ENCODE measurements at places on chromosomes 3 and 15. TPM values are rescaled to one million over a fixed set of nuclear protein-coding genes. Genes with fewer than 3 reads are reported as not detected.

The SI gene
- total RNA-seq: not detected

The SIDT1 gene
- total RNA-seq: not detected

The SLC2A2 gene
- total RNA-seq: not detected

The PARP6 gene
- total RNA-seq: 23.3 TPM

The EFCC1 gene
- total RNA-seq: not detected

The ADAMTS17 gene
- 1.5 TPM for total RNA-seq

The ACKR4 gene
- total RNA-seq: 0.23 TPM

The PLA2G4D gene
- not detected for total RNA-seq

The STXBP5L gene
- total RNA-seq: 0.70 TPM

The SUCNR1 gene
- total RNA-seq: not detected

The RLBP1 gene
- not detected for total RNA-seq

The ASB14 gene
- not detected for total RNA-seq

The HES1 gene
- total RNA-seq: 4.3 TPM

The DENND6A gene
- total RNA-seq: 7.9 TPM

The HHLA2 gene
- total RNA-seq: not detected

The SLC9C1 gene
- not detected for total RNA-seq

The CHDH gene
- total RNA-seq: under 0.01 TPM

The ATP13A4 gene
- 0.35 TPM for total RNA-seq

The ZNF385D gene
- 0.60 TPM for total RNA-seq

The AMIGO3 gene
- not detected for total RNA-seq

The NR2E3 gene
- not detected for total RNA-seq

The MEGF11 gene
- total RNA-seq: not detected

The GOLGA6L4 gene
- under 0.01 TPM for total RNA-seq

The KBTBD13 gene
- not detected for total RNA-seq

The SLC12A1 gene
- total RNA-seq: not detected

The TLE3 gene
- 19.3 TPM for total RNA-seq

The MGLL gene
- 28.9 TPM for total RNA-seq

The C3orf22 gene
- total RNA-seq: not detected

The RPL29 gene
- total RNA-seq: 2,355 TPM

The BLM gene
- 0.23 TPM for total RNA-seq

The TEX9 gene
- total RNA-seq: 2.5 TPM

The TMEM40 gene
- total RNA-seq: not detected

All from pericardium fibroblast (primary cell).